Activated effector memory CD4-positive, alpha-beta T cell treated with anti-CD3 and anti-CD28 coated beads, Interleukin-2, amount 50 U/mL, for 16 hours (primary cell): ENCODE measurements at places on chromosomes 7 and 10.

GRCh38 chr10:90741926-90742565, 115.8 kb downstream of the HTR7 start:
- DNase-seq: no peak

- DNase-seq: no peak
Observed at GRCh38 chr10:121137533-121137932, 286.4 kb downstream of the WDR11 start.

DNA sequence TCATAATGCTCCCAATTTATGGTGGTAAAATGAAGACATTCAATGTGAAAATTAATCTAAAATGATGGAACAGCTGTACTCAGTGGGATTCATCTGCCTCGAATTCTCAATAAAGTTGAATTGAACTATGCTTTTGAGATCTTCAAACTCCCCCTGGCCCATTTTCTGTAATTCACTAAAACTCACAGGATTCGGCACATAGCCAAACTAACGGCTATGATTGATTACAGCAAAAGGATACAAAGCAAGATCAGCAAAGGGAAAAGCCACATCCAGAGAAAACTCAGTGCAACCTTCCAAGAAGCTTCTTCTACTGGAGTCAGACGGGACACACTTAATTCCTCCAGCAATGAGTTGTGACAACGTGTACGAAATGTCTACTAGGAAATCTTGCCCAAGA, 307.5 kb downstream of the CNTNAP2 start:
- DNase-seq: no peak

DNA sequence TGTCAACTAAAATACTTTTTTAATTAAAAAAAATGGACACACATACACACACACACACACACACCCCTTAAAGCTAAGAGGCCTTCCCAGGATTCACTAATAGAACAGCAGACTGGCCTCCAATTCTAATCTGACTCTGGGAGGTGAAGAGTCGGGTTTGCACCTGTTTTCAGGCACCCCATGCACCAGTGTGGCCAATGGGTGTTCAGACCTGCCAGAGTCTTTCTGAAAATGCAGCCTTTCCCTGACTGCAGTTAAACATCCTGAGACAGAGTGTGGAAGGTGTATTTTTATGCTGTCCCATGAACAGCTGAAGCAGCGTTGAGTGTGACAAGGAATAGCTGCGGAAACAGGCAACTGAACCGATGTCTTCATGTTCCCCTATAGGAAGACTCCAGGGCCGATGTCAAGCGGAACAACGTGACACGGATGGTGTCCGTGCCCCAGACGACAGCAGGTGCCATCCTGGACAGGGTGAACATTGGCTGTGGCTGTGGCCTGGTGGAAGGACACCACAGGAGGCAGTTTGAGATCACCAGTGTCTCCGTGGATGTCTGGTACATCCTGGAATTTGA, 74.6 kb upstream of the LYZL2 start:
- no peak for DNase-seq

DNA sequence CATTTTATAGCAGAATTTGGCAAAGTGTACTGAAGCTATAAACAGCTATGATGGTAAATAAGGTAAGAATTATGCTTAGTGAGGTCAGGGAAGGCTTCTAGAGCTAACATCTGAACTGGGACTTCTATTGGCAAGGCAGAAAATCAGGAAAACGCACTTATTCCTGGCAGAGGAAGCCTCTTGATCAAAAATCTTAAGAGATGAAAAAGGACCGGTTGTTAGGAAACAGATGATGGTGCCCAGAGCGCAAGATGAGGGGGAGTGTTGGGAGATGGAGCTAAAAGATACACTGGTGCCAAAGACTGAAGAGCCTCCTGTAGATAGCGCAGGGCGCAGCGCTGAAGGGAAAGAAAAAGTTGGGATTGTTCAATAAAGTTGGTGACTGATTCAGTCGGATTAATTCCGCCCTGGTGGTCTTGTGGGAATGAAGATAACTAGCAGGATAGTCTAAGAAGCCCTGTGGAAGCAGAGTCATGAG, 550 bp upstream of the CALU start:
- no peak for DNase-seq

- no peak for DNase-seq
Observed at GRCh38 chr10:110803830-110804338, 67.8 kb upstream of the PDCD4 start.

GRCh38 chr7:106514881-106515280, 146.1 kb downstream of the CCDC71L start:
- no peak for DNase-seq

DNA sequence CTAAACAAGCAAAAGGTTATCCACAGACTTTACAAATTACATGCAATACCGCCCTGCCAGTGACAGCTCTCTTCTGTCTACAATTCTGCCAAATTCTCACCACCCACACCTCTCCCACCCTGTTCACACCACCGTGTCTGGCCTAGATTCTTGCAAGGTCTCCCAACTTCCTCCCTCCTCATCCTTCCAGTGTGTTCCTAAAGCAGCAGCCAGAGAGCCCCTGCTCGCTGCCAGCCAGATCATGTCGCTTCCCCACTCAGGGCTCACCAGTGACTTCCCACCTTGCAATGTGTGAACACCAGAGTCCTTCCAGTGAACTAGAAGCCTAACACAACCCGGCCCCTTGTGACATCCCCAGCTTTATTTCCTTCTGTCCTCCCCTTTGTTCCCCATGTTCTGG, 121.6 kb downstream of the HECW1 start:
- no peak for DNase-seq

DNA sequence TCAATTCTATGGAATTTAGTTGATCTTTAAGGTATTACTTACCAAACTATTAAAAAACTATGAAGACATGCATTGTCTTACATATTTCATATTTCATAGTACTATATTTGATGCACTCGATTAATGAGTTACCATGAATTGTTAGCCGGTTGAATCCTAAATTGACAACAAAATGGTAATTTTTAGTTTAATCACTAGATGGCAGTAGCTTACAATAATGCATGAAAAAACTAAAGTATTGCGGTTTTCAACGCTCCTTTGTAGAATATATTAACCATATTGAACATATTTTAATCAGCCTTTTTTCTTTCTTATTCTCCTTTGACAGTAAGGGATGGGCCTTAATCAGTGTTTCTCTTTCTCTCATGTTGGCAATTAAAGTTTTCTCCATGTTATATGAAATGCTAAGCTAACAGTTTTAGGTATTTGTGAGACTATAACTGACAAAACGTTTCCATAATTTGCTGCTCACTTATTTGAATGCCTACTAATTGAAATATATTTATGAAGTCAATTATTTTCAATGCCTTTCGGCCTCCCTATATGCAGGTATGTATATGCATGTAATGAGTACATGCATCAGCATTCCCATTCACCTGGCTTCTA, 48.5 kb upstream of the ARL4A start:
- no peak for DNase-seq

- DNase-seq: no peak
Observed at GRCh38 chr10:14173706-14174594, 156.8 kb downstream of the FRMD4A start.

DNA sequence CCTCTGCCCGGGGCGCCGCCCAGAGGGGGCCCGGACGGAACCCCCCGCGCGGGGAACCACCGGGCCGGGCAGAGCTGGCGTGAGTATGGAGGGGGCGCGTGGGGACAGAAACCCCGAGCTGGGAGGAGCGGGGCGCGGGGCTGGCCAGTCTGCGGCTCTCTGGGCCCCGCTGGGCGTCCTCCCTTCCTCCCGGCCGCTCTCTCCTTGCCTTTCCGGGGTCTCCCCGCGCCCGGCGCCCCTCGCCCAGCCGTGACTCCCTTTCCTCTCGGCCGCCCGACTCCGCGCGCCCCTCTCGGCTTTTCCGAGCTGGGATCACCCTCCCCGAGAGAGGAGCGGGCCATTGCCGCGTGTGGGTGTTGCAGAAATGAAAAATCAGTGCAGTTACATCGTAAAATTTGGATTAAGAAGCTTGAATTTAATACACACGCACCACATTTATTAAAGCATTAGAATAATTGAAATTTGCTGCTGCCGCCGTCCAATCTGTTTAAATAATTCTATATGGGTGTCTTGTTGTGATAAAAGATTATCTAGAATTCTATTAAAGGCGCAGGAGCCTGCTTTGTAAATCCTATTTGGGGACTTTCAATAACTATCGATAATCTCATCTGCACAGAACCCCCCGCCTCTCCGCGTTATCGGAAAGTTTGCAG, 9.1 kb downstream of the UNCX start:
- no peak for DNase-seq

DNA sequence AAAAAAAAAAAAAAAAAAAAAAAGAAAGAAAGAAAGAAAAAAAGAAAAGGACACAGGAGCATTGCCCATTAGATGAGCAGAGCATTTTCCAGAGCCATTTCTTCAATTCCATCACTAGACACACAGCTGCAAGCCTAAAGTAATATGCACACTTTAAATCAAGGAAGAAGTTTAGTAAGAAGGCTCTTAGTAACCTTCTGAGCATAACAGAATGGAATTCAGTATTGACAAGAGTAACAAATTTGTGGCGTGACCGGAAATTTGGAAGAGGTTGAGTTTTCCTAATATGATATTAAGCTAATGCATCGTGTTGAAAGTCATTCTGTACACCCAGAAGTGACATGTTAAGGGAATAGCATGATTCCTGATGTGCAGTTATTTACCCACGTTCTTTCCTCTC, 35.3 kb downstream of the SMURF1 start:
- DNase-seq: no peak

- DNase-seq: no peak
Observed at GRCh38 chr7:139703487-139704307, 74.1 kb downstream of the HIPK2 start.

DNA sequence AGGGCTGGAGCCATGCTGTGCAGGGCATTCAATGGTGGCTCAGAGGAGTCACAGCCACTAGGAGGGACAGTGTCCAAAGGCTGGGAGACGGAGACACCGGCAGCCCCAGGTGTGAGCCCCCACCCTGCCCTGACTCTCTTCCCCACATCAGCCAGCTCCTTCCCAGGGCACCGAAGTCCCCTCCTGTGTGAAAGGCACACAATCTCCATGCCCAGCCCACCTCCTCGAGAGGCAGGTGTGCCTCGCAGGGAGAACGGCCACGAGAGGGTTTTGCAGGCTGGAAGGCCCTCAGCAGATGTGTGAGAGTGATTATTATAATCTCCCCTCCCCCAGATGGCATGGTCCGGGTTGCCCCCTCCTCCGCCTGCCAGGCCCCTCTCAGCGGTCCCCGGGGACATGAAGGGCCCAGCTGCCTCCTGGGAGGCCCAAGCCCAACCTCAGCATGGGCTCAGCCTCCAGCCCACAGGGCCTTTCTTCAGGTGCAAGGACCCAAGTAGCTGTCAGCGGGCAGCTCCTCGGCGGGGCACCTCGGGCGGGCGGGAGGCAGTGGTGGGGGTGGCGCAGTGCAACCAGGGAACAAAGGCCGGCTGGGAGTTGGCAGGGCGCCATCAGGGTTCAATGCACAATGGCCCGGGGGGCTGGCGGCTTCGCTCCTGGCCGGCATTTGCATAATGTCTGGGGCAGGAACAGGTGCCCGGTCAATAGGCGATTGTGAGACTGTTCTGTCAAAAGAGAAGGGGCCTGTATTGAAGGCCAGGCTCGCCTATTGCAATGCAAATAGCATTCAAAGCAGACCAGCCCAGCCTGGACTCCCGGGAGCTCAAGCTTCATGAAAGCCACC, 155.3 kb upstream of the ZMIZ1 start:
- no peak for DNase-seq

- no peak for DNase-seq
Observed at GRCh38 chr7:128311013-128311412, 32.7 kb downstream of the RBM28 start.

GRCh38 chr7:10138087-10138854, 835.4 kb upstream of the PHF14 start:
- DNase-seq: no peak

- DNase-seq: no peak
Observed at GRCh38 chr7:11767148-11767547, 64.8 kb downstream of the THSD7A start.

DNA sequence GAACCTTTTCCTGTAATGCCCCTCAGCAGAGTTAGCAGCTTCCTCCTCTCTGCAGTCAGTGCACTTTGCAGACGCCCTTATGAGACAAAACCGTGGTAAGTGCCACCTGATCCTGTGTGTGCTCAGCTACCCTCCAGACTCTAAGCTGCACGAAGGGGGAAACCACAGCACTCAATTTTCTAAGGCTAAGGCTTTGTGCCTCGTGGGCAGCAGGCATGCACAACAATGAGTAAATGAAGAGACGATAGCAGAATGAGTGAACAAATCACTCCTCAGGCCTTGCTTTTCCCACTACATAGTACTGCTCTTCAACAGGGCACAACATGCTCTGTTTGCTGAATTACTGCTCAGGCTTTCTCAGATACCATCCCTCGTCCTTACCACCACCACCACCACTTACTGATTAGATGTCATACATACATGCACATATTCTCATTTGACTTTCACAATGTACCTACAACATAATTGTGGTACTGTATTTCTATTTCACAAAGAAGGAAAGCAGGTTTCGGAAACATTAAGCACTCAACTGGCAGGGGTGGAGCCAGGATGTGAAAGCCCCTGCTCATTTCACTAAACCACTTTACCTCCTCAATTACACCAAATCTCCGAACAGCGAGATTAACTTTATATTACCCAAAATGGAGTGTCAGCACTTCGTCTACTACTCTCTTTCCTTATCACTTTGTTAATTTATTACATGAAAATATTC, 85.4 kb downstream of the ICA1 start:
- DNase-seq: peak; percentile 80

- DNase-seq: no peak
Observed at GRCh38 chr10:50480054-50481007, 143.4 kb downstream of the SGMS1 start.

GRCh38 chr7:78434281-78434680, 635.7 kb downstream of the PHTF2 start:
- DNase-seq: no peak

GRCh38 chr10:61750943-61751471, 88.3 kb downstream of the CABCOCO1 start:
- DNase-seq: peak; percentile 87

DNA sequence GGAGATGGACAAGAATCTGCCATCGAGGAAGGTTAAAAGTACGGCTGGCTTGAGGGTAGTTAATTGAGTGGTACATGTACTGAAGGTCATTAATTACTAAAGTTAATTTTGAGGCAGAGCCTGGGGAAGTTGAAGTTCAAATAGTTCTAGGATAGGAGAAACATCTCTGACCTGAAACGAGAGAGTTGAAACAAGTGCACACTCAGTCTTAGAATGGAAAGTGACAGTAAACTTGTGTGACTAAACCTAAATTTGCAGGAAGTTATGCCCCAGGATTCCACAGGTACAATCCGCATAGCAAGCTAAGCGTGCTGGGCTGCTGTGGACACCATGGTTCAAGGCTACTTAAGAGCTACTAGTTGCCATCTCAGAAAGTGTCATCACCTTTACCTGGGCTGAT, 209.9 kb downstream of the CHCHD3 start:
- DNase-seq: no peak

- DNase-seq: no peak
Observed at GRCh38 chr7:38656968-38657367, 25.8 kb upstream of the AMPH start.

DNA sequence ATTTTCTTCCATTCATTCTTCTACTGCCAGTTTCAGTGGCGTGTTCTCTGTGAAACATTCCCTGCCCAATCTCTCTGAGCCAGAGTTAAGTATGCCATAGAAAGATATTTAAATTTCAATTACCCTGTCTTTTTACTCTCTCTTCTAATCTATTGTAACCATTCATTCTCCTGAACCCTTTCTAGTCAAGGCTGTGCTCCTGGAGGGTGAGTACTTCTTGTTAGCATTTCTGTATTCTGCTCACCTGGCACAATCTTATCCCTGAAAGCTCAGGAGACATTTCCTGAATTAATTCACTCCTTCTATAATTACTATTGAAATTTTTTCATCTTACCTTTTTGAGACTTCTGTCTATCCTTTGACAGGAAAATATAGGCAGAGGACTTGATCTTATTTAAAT, 271.7 kb downstream of the HGF start:
- no peak for DNase-seq

GRCh38 chr7:101156866-101157589, 2.8 kb downstream of the AP1S1 start:
- no peak for DNase-seq
